Endothelial cell of umbilical vein (primary cell): ENCODE measurements at places on chromosomes 4 and X. TPM values are rescaled to one million over a fixed set of nuclear protein-coding genes. Genes with fewer than 3 reads are reported as not detected.

The RASSF6 gene
- not detected in 2 replicates for total RNA-seq

The MMRN1 gene
- 318 and 414 TPM in 2 replicates for total RNA-seq

The NR0B1 gene
- not detected in 2 replicates for total RNA-seq

- peak; percentile 5 for DNase-seq
These were observed 451 bp upstream of the FGD1 start for GRCh38 chrX:54496517-54496852.

DNA sequence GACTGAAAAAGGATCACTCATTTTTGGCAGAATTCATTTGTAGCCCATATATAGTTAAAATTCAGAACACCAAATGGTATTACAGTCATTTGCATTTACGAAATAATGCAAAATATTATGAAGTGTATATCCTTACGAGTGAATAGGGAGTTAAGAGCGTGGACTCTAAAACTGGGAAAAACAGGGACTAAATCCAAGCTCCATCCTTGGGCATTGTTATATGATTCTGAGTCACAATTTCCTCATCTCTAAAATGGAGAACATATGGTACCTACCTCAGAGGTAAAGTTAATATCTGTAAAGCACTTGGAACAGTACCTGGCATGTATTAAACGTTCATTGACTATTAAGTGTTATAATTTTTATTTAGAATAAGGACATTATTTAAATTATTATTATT is 106.3 kb downstream of the ZAR1 start:
- DNase-seq = peak; percentile 57

- DNase-seq = no peak
These were observed at the start of gene CFAP47 for GRCh38 chrX:35919536-35920309. TSS of gene CFAP47 (plus strand) at chrX:35919734. CDS start at chrX:35919800, 66 bp downstream.

GRCh38 chr4:78780093-78780492 is 3.9 kb downstream of the BMP2K start:
- no peak for DNase-seq

DNA sequence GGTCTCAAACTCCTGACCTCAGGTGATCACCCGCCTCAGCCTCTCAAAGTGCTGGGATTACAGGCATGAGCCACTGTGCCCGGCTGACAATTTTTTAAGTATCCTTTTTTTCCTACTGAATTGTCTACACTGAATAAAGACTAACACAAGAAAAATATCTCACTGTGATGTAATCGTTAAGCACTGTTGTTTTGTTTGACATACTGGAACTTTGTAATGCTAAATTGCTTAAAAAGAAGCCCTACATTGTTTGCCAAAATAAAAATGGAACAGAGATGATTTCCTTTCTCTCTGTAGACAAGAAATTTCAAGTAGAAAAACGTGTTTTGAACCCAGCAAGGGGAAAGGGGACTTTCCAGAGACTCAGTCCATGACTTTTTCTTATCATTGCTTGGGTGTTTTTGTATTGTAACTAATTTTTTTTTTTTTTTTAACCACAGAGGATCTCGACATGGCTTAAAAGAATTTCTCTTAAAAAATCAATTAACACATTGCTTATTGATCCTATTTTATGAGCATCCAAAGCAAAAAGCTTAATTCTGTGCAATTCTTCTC is 74.9 kb downstream of the TMEM156 start:
- DNase-seq = no peak

- DNase-seq = peak; percentile 54
These were observed at the start of gene ZNF185 for GRCh38 chrX:152897222-152898131. TSS of gene ZNF185 (plus strand) at chrX:152898067. CDS start at chrX:152914490, 16,423 bp downstream.

- no peak for DNase-seq
These were observed 901 bp downstream of the JADE1 start for GRCh38 chr4:128810331-128810870.

- DNase-seq = no peak
These were observed 1.7 kb upstream of the METTL14 start for GRCh38 chr4:118683513-118683912.

The NPFFR2 gene
- total RNA-seq = 0.23 TPM in 1 of 2 replicates, not detected in the other

DNA sequence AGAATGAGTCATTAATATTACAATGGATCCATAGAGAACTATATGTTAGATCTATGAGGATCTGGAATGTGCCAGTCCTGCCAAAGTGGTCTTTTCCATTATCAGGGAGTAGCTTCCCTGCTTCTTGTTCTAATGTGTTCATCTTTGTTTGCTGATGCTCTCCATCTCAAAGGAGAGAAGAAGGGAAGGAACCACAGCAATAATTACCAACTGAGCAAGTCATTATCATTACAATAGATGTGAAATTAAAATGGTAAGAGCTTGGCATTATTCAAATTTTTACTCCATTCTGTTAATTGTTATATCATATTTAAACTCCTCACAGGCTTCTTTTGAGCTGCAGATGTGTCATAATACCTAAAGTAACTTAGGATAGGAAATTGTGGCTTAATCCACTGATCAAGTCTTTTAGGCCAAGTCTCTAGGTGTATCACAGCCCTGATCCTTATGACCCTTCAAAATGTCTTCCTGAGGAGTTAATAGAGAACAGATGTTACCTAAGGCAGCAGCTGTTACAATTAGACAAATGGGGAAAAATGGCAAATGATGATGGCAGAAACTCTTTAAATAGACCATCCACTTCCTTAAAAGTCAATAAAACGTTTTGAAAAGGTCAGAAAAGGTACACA is 1492.7 kb upstream of the IGFBP7 start:
- no peak for DNase-seq

DNA sequence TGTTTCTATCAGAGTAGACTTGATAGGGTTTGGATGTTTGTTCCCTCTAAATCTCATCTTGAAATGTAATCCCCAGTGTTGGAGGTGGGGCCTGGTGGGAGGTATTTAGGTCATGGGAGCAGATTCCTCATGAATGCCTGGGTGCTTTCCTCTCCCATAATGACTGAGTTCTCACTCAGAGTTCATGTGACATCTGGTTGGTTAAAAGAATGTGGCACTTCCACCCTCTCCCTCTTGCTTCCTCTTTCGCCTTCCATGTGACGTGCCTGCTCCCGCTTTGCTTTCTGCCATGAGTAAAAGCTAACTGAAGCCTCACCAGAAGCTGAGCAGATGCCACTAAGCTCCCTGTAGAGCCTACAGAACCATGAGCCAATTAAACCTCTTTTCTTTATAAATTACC is 47.3 kb upstream of the SRPX start:
- no peak for DNase-seq

DNA sequence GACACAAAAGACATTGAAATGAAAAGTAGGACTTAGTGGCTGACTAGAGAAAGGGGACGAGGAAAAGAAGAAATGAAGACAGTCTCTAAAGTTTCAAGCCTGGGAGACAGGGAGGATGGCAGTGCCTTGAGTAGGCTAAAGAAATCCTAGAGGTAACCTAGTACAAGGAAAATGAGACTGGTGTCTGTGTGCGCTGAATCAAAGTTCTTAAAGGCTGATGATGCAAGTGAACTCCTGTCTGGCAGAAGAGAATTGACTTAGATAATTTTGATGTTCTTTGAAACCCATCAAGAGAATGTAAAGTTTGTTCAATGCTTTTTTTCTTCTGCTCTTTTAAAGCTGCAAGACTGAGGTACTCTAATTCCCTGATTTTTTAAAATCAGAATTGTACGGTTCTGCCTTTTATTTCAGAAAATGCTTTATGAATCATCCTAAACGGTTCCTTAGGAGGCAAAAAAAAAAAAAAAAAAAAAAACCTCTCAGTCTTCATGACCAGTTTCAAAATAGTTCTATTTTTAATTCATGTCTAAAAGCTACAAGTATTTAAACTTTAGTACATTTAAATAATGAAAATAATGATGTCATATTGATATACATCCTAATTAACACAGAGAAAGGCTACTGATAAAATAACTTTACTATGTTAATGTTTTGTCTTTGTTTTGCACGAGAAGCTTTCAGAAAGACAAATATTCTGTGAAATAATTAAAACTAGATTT is 189.8 kb downstream of the PPP3CA start:
- DNase-seq = no peak

DNA sequence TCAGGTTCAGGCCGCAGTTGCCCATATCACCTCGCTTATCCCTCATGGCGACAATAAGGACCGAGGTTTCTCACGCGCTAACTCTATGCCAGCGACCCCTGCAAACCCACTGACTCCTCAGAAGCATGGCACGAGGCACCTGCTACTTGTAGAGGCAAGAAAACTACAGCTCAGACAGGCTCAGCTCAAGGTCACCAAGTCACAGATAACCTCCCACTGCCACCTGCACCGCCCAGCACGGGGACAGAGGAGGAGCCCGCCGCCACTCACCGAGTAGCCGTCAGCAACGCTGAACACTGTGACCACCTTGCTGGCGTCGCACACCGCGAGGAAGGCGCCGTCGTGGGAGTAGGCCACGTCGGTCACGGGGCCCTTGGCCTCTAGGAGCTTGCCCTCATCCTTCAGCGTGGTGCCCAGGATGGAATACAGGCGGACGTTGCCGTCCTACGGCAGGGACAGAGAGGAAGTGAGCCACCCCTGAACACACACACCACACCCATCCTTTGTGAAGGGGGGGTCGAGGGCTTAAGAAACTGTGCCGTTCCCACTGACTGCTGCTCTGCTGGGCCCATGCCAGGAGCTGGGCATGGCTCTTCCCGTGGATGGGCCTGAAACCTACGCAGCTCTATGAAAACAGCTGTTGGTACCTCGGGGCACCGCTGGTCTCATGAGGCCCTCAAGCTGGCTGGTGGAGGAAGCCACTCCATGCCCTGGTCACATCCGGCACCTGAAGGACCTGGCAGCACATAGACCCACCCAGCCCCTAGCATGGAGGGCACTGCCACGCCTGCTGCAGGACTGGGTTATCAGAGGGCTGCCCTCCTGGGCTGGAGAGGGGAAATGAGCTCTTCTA is 38.9 kb downstream of the WDR1 start:
- DNase-seq = peak; percentile 40

DNA sequence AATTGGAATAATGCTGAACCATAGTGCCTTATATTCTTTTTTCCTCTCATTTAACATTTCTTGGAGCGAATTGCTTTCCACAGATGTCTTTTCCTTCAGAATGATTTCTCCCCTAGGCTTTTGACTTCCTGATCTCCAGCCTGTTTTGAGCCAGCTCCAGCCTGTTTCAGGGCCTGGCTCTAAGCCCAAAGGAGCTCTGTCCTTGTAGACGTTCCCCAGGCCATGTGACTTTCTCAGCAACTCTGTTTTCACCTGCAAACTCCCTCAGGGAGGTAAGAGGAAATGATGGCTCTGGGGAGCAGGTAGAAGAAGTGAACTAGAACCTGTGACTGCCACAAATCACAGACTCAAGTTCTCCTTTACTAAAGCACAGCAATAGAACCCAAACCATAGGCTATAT is 89.1 kb downstream of the AKAP4 start:
- DNase-seq = no peak

The MSN gene
- total RNA-seq = 635 and 658 TPM in 2 replicates

The ZAR1 gene
- not detected in 2 replicates for total RNA-seq

DNA sequence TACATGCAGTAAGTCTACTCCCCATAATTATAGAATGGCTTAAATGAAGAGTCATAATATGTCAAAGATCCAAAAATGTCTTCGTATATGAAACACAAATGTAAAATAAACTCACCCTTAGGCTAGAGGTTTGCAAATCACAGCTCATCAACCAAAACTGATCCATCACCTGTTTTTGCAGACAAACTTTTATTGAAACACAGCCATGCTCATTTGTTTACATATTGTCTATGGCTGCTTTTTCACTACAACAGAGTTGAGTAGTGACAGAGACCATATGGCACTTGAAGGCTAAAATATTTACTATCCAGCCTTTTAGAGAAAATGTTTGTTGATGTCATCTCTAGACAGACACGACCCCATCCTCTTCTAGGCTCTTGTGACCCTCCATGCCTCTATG is 64.5 kb upstream of the GEMIN8 start:
- DNase-seq = no peak

- DNase-seq = no peak
These were observed 17.9 kb downstream of the UBE2K start for GRCh38 chr4:39715788-39716187.

DNA sequence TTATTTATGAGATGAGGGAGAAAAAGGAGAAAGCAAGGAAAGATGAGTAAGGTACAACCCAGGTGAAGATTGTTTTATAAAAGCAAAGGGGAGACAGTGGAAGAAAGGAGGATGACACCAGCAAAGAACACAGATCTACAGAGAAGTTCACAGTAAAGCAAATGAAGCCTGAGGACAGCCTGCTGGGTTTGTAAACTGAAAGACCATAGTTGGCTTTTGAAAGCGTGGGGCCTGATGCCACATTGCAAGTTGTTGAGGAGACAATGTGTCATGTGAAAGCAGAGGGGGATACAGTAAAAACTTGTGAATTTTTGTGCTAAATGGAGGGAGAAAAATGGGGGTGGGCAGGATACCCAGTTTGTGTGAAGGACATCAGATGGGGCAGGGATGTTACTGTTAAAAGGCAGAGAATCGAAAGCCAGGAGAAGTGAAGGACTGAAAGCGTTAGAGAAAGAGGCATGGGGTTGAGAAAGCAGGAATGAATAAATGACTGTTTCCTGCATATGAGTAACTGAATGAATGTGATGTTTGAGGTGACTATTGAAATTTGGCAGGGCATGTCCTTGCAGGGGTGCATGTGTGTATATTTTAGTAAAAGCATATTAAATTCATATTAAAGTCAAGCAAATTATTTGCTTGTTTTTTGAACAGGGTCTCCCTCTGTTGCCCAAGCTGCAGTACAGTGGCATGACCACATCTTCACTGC is 69.6 kb downstream of the SPRY1 start:
- no peak for DNase-seq

- no peak for DNase-seq
These were observed 35.4 kb upstream of the TMEM184C start for GRCh38 chr4:147581606-147582350.

DNA sequence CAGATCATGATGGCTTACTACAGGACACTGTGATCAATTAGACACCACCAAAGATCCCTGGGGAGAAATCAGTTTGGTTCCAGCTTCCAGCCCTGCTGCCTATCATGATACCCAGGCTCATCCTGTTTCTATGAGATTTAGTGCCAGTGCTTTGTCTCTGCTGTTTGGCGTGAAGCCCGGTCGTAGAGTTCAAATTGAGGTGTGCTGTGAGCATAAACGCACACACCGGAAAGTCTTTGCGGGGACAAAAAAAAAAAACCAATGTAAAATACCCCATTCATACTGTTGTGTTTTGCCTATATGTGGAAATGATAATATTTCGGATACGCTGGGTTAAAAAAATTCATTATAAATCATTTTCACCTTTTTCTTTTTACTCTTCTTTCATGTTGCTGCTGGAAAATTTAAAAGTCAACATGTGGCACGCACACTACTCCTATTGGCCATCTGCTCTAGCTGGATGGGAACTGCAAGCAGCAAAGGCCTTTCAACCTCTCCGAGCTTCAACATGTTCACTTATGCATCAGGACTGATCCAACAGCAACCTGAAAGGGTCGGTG is 607 bp upstream of the DKC1 start:
- DNase-seq = peak; percentile 67

The FAM236D gene
- total RNA-seq = not detected in 2 replicates

The CLIC2 gene
- 0.25 and 0.73 TPM in 2 replicates for total RNA-seq

DNA sequence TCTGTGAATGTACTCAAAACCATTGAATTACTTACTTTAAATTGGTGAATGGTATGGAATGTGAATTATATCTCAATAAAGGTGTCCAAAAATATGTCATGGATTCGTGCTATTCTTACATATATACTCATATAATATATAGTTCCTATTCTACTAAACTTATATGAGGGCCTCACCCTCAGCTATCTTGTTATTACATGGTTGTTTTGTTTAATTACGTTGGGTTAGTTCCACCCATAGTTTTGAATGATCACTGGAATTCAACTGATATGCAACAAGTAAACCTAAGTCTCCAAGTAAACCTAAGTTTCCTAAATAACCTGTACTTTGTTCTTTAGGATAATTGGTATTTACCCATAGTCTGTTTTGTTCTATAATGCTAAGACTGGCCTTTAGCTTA is 30.6 kb upstream of the CD99L2 start:
- DNase-seq = no peak
